ENCODE measurements at places on chromosomes 11 and 22. TPM values are rescaled to one million over a fixed set of nuclear protein-coding genes. Genes with fewer than 3 reads are reported as not detected.

ARL14EP gene
- total RNA-seq, result 14.7 TPM

MUC5B gene
- total RNA-seq, result not detected

ANO9 gene
- 0.39 TPM for total RNA-seq

SHISAL1 gene
- not detected for total RNA-seq

SEPTIN5 gene
- 31.2 TPM for total RNA-seq

NDUFS3 gene
- 72.5 TPM for total RNA-seq

SPDYC gene
- total RNA-seq, result not detected

NXPE2 gene
- not detected for total RNA-seq

SLC22A9 gene
- not detected for total RNA-seq

MGAT3 gene
- total RNA-seq, result 2.1 TPM

CCDC116 gene
- 0.16 TPM for total RNA-seq

MMP12 gene
- total RNA-seq, result not detected

SLC25A18 gene
- 0.16 TPM for total RNA-seq

PITPNB gene
- 28.8 TPM for total RNA-seq

CAVIN3 gene
- total RNA-seq, result 114 TPM

C11orf65 gene
- total RNA-seq, result 1.0 TPM

TIMP3 gene
- total RNA-seq, result 48.7 TPM

JAML gene
- total RNA-seq, result not detected

TNNT3 gene
- 12.1 TPM for total RNA-seq

VPREB3 gene
- not detected for total RNA-seq

DCHS1 gene
- total RNA-seq, result 18.1 TPM

TMPRSS5 gene
- 0.32 TPM for total RNA-seq

RFPL2 gene
- total RNA-seq, result not detected

PANX3 gene
- total RNA-seq, result not detected

OR4C3 gene
- not detected for total RNA-seq

RTN4R gene
- total RNA-seq, result 0.91 TPM

PGR gene
- 1.6 TPM for total RNA-seq

BTBD18 gene
- total RNA-seq, result not detected

CD3G gene
- total RNA-seq, result not detected

SPI1 gene
- not detected for total RNA-seq

OR51F1 gene
- not detected for total RNA-seq
